ENCODE measurements at places on chromosomes 1 and 21. TPM values are rescaled to one million over a fixed set of nuclear protein-coding genes. Genes with fewer than 3 reads are reported as not detected.
A peak's percentile ranks its signal among the peaks of the same experiment; 100 is the strongest.

DNA sequence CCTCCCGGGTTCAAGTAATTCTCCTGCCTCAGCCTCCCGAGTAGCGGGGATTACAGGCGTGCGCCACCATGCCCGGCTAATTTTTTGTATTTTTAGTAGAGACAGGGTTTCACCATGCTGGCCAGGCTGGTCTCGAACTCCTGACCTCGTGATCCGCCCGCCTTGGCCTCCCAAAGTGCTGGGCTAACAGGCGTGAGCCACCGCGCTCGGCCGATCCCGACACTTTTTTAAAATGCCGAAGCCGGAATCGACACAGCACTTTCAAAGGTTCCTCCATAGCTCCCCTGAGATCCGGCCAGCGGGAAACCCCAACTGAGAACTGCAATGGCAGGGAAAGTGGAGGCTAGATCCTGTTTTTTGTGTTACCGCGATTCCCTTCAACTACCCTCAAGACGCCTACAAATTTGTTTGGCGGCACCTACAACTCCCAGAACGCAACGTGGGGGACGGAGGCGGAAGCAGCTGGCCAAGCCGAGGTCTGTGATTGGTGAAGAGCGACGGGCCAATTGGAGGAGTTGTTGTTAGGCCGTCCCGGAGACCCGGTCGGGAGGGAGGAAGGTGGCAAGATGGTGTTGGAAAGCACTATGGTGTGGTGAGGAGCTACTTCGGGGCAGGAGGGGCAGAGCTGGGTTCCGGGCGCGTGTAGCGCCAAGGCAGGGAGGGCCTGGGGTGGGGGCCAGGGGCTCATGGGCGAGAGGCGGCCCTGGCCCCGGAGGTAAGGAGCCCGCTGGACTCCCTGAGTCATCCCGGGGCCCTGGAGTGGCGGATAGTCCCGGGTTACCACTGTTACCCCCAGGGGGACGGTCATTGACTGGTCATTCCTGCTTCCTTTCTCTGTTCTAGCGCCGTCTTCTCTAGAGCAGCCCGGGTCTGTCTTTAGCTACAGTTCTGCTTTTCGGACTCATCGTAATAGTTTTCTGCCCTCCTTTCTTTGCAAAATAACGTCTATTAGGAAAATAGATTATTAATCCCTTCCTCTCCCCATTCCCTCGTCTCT lies at the start of gene PSMD4:
TSS of gene PSMD4 (plus strand) at position 518 of the 997 bp plus-strand sequence. CDS start at position 567, 49 bp downstream.
- peaks cover 32% of the 10 kb centered on the region for H3K4me1 ChIP-seq
- peak within 1 kb of the TSS; percentile 97 for H3K4me3 ChIP-seq
- peak; percentile 94 for DNase-seq
- peaks cover 3% of the 10 kb centered on the region for H3K36me3 ChIP-seq
- peak within 1 kb of the TSS; percentile 92 for H3K27ac ChIP-seq

- H3K4me3 ChIP-seq: no peak overlapping the region
- H3K27ac ChIP-seq: peak overlapping the region; percentile 69
- DNase-seq: peak; percentile 62
- peaks cover 29% of the 10 kb centered on the region for H3K4me1 ChIP-seq
These were observed 37.9 kb upstream of the EDEM3 start for GRCh38 chr1:184792450-184792969.

DNA sequence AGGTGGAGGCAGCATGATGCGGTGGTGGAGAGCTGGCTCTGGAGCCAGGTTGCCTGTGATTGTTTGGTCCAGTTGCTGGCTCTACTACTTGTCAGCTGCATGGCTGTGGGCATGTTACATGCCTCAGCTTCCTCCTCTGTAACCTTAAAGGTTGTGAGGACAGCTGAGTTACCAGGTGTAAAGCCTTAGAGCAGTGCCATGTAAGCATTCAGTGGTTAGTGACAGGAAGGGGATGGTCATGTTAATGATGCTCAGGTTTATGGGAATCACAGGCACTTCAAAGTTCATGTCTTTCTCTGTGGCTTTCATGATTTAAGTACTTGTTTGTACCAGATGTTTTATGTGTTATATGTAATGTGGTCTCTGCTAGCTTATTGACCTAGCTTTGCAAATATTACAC lies 32.6 kb downstream of the PTGFRN start:
- H3K36me3 ChIP-seq: peaks cover 19% of the 10 kb centered on the region
- H3K4me1 ChIP-seq: peaks cover 32% of the 10 kb centered on the region
- DNase-seq: no peak

CFHR1 gene
- total RNA-seq: not detected

CBR1 gene
- total RNA-seq: 28.1 TPM

TXLNA gene
- total RNA-seq: 17.2 TPM

DNA sequence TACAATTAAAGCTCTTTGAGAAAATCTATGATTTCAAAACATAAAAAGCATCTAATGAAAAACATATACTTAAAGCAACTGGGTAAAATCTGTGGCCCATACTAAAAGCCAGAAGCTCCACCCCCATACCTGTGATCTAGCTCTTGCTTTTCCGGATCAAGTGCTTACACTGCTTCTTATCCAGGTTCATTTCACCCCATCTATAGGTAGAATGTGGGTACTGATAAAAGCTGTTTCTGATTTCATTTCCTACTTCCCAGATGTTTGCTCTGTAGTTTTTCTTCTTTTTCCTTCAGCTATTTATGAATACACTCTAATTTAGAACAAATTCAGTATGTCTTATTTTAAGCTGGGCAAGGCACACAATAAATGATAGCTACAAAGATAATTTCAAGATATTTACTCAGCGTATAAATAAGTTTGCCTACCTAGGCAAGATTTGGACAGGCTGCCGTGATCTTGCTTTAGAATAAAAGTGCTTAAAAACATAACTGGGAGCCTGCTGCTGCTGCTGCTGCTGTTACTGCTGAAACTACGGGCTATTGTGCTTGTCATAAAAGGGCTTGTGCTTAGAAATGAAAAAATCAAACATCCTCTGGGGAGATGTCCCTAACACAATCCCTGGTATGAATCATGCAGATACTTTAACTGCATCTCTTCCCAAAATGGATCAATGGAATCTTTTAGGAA lies 2.1 kb downstream of the SIPA1L2 start:
- peak overlapping the region; percentile 91 for H3K4me3 ChIP-seq
- H3K36me3 ChIP-seq: no peaks in the 10 kb centered on the region
- H3K4me1 ChIP-seq: peaks cover 77% of the 10 kb centered on the region
- H3K27ac ChIP-seq: peak overlapping the region; percentile 95
- no peaks in the 10 kb centered on the region for H3K27me3 ChIP-seq
